HuH-7 (cell line): ENCODE measurements at places on chromosomes 3 and 15.
A peak's percentile ranks its signal among the peaks of the same experiment; 100 is the strongest.

DNA sequence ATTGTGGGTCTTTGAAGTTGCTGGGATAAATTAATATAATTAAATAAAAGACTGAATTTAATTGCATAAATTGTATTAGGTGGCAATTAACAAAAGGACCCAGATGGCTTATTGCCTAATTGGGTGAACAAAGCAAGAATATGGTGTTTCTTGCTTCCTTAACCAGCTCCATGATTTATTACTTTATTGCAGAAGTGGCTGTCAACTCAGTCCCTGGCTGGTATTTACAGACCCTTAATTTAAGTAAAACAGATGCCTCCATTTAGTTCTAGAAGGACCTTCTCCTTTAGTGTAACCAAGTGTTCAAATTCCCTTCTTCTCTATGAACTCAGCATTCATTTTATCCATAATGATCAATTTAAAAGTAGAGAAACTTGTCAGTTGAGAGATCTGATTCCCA lies 35.1 kb downstream of the DPH3 start:
- DNase-seq: no peak

DNA sequence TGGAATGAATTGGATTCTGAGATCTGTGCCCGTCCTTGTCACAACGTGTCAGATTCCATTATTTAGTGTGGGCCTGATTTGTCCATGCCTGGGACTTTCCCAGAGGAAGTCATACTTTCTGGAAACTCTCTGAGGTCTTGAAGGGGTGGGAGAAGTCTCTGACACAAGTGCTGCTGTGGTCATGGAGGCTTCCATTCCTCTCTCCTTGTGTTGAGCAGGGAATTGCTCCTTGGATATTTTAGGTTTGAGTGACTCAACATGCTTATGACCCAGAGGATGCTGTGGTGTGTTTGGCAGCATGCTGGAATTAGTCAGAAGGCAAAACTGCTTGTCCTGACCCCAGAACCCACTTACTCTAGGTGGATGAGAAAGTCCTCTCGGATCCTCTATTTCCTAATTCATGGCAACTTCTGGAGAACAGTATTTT lies 132.1 kb downstream of the LPP start:
- no peak for DNase-seq

DNA sequence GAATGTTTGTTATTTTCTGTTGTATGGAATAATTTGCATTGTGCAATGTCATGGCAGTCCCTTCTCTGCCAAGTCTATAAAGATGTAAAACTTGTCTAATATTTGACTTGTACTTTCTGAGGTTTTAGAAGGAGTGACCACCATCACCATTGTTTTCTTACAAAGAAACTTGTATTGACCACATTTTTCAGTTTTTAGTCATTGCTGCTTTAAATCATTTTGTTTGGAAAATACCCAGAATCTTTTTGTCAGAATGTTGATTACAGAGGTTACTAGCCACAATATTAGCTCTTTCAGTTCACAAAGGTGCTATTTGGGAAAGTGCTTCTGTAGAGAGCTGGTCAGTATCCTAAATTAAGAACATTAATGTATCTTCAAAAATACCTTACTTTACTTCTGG lies 532.4 kb upstream of the GBE1 start:
- DNase-seq: no peak

GRCh38 chr15:85623315-85624049 lies 171.2 kb downstream of the KLHL25 start:
- DNase-seq: no peak

DNA sequence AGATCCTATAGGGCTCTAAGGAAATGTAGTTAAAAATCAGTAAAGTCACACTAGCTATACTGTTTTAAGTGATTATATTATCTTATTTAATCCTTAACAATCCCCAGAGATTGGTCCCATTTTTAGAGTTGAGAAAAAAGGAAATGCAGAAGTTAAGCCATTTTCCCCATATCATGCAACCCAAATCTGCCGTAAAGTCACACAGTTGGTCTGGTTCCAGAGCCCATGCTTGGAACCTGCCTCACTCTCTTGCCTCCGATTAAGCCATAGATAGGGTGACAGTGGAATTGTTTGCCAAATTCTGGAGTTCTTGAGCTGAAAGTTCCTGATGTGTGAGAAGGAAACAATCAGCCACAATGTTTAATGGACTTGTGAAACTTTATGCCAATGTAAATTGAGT lies 2.3 kb upstream of the P2RY13 start:
- DNase-seq: no peak

DNA sequence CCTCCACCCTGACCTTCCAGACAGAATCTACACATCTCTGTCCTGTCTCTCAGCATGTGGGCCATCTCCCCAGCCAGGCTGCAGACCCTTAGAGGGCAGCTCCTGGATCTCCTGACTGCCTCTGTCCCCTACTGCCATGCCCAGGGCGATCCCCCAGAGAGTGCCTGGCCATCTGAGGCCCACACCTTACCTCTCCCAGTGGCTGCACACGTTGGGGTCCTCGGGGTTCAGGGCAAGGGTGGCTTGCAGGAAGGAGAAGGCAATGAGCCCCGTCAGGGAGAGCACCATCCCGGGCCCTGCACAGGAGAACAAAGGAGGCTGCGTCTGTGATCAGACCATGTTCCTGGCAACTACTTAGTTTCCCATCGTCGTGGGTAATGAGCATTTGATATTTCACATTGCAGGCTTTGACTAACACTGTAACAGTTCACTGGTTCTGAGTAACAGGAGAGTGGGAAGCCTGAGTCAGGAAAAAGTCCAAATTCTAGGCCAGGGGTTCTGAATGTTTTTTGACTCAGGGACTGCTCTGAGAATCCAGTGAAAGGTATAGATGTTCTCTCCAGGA lies 125.4 kb downstream of the MEGF11 start:
- no peak for DNase-seq

DNA sequence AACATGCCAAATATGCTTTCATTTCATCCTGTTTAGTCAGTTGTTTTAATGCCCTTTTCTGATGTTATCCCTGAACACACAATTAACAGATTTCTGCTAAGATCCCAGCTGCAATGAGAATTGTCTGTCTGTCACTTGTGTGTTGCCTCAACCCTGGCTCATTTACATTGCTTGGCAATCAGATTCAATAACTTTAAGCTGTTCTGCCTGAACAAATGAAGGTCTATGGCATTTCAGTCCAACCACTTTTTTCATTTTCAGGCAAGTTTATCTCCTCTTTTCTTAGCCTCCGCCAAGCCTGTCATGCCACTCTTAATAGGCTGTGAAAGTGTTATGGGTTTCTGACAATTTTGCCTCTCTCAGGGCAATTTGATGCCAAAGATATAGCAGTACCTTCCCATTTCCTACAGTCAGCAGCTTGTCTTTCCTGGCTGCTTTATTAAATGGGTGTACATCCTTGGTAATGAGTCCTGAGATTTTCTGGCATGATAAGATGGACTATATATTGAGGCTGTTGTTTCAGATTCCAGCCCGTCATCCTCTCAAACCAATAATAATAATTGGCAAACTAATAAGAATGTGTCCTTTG lies 68.7 kb upstream of the ADAMTS9 start:
- no peak for DNase-seq

GRCh38 chr15:65339416-65339815 lies 34.9 kb downstream of the RNU5B-1 start:
- DNase-seq: no peak

GRCh38 chr15:60480888-60481287 lies 1.9 kb upstream of the ICE2 start:
- DNase-seq: no peak

DNA sequence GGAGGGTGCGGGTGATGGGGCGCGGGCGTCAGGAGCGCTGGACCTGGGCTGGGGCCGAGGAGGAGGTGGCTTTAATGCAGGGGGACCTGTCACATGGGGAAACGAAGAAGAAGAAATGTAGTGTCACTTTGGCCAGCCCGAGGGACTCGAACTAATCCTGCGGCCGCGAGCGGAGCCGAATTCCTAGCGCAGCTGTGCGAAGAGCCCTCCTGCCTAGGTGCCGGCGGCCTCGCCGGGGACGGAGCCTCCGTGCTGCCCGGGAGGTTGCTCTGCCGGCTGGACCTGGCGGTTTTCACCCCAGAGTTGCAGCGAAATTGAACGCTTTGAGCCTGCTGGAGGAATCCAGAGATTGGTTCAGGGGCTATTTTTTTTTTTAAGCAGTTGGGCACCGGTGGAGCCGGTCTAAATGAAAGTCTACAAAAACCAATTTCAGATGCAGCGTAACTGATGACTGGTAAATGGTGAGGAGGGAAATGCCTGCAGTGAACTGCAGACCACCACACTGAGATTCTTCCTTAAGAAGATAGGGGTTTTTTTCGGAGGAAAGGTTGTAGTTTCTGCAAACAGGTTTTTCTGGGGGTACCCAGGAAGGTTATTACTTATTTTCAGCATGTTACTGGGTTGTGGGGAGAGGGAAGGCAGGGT lies 662 bp downstream of the TMEM108 start:
- DNase-seq: no peak

GRCh38 chr3:37819591-37819990 lies 42.1 kb upstream of the CTDSPL start:
- no peak for DNase-seq

GRCh38 chr3:122392868-122393844 lies 9.2 kb downstream of the FAM162A start:
- peak; percentile 37 for DNase-seq

GRCh38 chr3:127005864-127006500 lies 23.1 kb downstream of the PLXNA1 start:
- no peak for DNase-seq

GRCh38 chr3:181694805-181695660 lies 16.7 kb upstream of the SOX2 start:
- DNase-seq: no peak

DNA sequence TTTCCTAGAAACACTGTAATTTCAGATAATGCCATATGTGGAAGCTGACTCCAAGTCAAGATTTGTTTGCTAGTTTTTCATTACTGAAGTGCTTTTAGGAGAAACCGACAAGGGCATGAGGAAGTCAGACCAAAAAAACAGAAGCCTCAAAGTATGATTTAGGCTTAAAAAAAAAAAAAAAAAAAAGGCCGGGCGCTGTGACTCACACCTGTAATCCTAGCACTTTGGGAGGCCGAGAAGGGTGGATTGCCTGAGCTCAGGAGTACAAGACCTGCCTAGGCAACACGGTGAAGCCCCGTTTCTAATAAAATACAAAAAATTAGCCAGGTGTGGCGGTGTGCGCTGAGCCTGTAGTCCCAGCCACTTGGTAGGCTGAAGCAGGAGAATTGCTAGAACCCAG lies 11.6 kb downstream of the RPL15 start:
- no peak for DNase-seq

DNA sequence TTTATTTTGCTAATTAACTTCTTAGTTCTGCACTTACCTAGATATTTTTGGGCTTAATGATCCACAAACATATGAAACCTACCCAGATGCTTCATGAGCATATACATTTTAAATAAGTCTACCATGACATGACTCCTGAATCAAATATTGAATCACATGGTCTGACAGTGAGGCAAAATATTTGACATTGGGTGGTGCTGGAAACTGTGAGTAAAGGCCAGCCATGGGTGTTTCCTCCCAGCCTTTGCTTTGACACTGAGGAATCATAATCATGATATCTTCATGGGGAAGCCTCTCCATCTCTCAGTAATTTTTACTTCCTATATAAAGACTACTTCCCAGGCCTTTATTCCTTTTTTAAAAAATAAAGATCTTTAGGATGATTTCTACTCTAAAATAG lies 22.8 kb upstream of the SSR3 start:
- DNase-seq: no peak

DNA sequence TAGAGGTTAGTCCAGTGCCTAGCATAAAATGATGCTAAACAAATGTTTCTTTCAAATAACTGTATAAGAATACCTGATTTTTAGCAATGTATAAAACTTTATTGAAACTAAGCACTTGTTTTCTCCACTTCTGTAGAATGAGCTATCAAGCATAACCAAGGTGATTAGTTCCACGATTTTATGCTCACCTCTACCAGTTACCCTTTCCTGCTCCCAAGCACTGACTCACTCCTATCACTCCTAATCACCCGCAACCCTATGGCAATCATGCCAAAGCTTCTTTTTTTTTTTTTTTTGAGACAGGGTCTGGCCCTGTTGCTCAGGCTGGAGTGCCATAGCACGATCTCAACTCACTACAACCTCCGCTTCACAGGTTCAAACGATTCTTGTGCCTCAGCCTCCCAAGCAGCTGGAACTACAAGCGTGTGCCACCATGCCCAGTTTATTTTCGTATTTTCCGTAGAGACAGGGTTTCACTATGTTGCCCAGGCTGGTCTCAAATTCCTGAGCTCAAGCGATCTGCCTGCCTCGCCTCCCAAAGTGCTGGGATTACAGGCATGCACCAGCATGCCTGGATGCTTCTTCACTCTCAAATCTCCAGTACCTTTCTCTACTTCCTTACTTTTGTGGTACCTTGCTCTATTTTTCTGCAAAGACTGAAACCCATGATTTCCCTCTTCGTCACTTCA lies 3.9 kb downstream of the HSPBAP1 start:
- DNase-seq: no peak

GRCh38 chr15:66868918-66869317 lies 166.9 kb downstream of the SMAD6 start:
- DNase-seq: no peak
